HCT116 (cell line): ENCODE measurements at places on chromosomes 2 and 18. TPM values are rescaled to one million over a fixed set of nuclear protein-coding genes. Genes with fewer than 3 reads are reported as not detected.
A peak's percentile ranks its signal among the peaks of the same experiment; 100 is the strongest.

Gene UCN
- total RNA-seq: 8.0 TPM

Gene ATIC
- 173 TPM for total RNA-seq

Gene PARD6G
- total RNA-seq: 12.8 TPM

Gene CYRIA
- total RNA-seq: 0.44 TPM

DNA sequence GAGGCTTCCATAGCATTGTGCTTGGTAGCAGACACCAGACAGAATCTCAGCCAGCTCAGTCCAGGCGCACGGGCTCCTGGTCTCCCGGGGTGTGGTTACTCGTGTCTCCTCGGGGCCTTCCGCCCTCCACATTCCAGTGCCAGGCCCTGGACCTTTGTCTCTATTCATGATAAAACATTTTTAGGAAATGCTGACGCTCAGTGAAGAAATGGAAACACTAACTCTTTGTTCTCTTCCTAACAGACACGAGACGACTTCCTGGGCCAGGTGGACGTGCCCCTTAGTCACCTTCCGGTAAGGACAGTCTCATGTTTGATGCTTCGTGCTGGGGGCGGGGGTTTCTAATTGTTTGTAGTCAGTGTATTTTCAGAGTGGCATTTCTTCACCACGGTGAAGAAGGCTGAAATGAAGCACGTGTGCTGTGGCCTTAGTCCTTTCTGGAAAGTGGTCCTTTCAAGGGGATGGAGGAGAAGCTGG lies 271.8 kb downstream of the NEDD4L start:
- DNase-seq: peak; percentile 65
- H3K36me3 ChIP-seq: no peaks in the 10 kb centered on the region
- no peaks in the 10 kb centered on the region for H3K27me3 ChIP-seq
- H3K4me3 ChIP-seq: peak overlapping the region; percentile 0; the same call in 1 of the 2 replicates
- H3K27ac ChIP-seq: peak overlapping the region; percentile 63

DNA sequence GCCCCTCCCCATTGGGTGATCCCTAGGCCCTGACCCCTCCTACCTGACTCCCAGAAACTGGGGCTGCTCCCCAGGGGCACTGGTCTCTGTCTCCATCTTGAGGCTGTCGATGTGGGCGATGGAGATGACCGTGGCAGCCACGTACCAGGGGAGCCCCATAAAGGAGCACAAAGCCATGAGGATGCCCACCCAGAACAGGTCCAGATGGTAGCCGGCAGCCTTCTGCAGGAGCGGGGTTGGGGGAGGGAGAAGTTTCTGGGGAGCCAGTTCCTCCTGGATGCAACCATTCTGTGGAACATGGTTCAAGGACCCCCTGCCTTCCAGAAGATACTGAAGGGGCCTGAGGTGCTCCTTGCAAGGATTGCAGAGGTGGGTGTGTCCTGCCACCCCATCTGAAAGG lies 34.0 kb downstream of the MTHFD2 start:
- no peaks in the 10 kb centered on the region for H3K27me3 ChIP-seq
- no peaks in the 10 kb centered on the region for H3K36me3 ChIP-seq
- 0 out of 2 replicates have a peak, but pooled peaks cover 2% of the 10 kb centered on the region for H3K4me1 ChIP-seq
- no peak overlapping the region for H3K4me3 ChIP-seq
- DNase-seq: no peak
- no peak overlapping the region for H3K27ac ChIP-seq

DNA sequence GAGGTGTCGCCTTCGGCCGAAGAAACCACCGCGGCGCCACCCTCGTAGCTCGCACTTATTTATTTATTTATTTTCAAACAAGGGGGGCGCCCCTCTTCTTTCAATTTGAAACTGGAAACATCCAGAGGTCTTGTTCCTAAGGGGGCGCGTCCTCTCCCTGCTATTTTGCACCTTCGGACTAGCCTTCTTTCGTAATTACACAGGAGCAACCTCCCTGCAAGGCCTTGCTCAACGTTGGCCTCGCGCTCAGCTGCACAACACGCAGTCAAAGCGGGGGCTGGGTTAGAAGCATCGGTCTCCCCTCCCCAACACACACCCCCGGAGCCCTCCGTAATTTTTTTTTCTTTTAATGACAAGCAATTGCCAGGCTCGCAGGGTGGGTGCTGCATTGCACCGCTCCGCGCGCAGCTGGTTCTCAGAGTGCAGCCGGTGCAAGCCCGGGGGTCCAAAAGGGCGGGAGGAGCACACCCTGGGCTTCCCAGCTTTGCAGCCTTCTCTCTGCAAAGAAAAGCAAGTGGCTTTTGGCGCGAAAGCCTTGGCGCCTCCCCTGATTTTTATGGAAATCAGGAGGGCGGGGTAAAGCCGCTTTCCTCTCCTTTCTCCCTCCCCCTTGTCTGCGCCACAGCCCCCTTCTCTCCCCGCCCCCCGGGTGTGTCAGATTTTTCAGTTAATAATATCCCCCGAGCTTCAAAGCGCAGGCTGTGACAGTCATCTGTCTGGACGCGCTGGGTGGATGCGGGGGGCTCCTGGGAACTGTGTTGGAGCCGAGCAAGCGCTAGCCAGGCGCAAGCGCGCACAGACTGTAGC lies at the start of gene MYCN:
MYCN (plus strand) TSS at position 697 of the 807 bp plus-strand sequence. CDS start 1,515 bp downstream, outside the sequence.
- peak within 1 kb of the TSS; percentile 21 for H3K4me3 ChIP-seq
- H3K36me3 ChIP-seq: no peaks in the 10 kb centered on the region
- H3K27me3 ChIP-seq: peaks cover 13% of the 10 kb centered on the region; the same call in 1 of the 2 replicates
- no peak for DNase-seq
- no peaks in the 10 kb centered on the region; the same call in 1 of the 2 replicates for H3K4me1 ChIP-seq
- H3K27ac ChIP-seq: no peak within 1 kb of the TSS

DNA sequence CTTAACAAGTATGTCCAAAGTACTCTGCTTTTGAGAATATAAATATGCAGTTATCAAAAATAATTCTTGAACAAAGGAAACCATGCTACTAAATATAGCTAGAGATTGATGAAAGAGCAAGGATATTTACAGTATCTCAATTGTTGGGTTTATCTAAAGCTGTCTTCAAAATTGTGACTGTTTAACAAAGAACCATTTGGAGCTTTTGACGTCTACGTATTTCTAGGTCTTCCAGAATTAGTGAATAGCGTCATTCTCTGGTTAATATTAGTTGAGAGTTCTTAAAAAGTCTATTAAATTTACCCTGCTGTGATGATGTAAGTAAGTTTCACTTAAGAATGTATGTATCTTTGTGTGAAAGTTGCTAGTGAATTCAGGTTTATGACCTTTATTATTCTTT lies 223.1 kb upstream of the SIX3 start:
- H3K27ac ChIP-seq: no peak overlapping the region
- no peak for DNase-seq
- no peaks in the 10 kb centered on the region for H3K4me1 ChIP-seq

GRCh38 chr2:38551171-38551570 lies 51.6 kb downstream of the HNRNPLL start:
- DNase-seq: no peak
- no peaks in the 10 kb centered on the region for H3K27me3 ChIP-seq
- no peak overlapping the region for H3K27ac ChIP-seq
- H3K4me1 ChIP-seq: no peaks in the 10 kb centered on the region

- H3K4me1 ChIP-seq: no peaks in the 10 kb centered on the region
- no peaks in the 10 kb centered on the region for H3K27me3 ChIP-seq
- DNase-seq: no peak
- H3K4me3 ChIP-seq: no peak overlapping the region
- 0 out of 2 replicates have a peak, but pooled peaks cover 8% of the 10 kb centered on the region for H3K36me3 ChIP-seq
These were observed 31.0 kb downstream of the INO80D start for GRCh38 chr2:206054952-206055351.

GRCh38 chr2:18171191-18172139 lies 293.0 kb downstream of the KCNS3 start:
- H3K27ac ChIP-seq: no peak overlapping the region
- no peaks in the 10 kb centered on the region for H3K36me3 ChIP-seq
- no peak for DNase-seq
- no peaks in the 10 kb centered on the region for H3K4me1 ChIP-seq

- no peak overlapping the region for H3K27ac ChIP-seq
- no peak overlapping the region for H3K4me3 ChIP-seq
- H3K4me1 ChIP-seq: no peaks in the 10 kb centered on the region
- no peaks in the 10 kb centered on the region for H3K27me3 ChIP-seq
- H3K36me3 ChIP-seq: no peaks in the 10 kb centered on the region
- no peak for DNase-seq
These were observed 117.8 kb downstream of the NFATC1 start for GRCh38 chr18:79513381-79514081.

GRCh38 chr2:235901243-235901642 lies 266.9 kb downstream of the GBX2 start:
- H3K36me3 ChIP-seq: no peaks in the 10 kb centered on the region
- no peak overlapping the region for H3K27ac ChIP-seq
- no peak for DNase-seq
- no peaks in the 10 kb centered on the region for H3K4me1 ChIP-seq
- H3K27me3 ChIP-seq: no peaks in the 10 kb centered on the region

DNA sequence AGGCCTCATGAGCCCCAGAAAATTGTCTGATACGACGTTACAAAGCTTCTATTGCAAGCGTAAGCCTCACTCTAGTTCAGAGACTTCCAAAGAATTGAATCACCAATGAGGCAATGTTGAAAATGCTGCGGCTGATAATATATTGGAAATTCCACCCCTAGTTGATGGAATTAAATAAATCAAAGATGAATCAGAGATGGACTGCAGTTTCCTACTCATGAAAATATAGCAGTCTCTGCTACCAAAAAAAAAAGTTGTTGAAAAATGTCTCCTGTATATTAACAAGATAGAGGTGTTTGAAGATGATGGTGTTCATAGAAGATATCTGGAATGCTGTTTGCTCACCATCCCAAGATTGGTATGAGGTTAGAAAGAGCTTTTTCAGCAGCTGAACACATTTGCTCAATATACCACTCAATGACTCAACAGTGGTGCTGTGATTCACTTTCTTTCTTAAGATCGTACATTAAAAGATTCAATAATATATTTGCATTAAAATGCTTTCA lies 99.8 kb upstream of the ARHGAP28 start:
- no peak overlapping the region for H3K27ac ChIP-seq
- H3K36me3 ChIP-seq: no peaks in the 10 kb centered on the region
- H3K4me3 ChIP-seq: no peak overlapping the region
- DNase-seq: no peak
- no peaks in the 10 kb centered on the region for H3K27me3 ChIP-seq
- no peaks in the 10 kb centered on the region for H3K4me1 ChIP-seq

DNA sequence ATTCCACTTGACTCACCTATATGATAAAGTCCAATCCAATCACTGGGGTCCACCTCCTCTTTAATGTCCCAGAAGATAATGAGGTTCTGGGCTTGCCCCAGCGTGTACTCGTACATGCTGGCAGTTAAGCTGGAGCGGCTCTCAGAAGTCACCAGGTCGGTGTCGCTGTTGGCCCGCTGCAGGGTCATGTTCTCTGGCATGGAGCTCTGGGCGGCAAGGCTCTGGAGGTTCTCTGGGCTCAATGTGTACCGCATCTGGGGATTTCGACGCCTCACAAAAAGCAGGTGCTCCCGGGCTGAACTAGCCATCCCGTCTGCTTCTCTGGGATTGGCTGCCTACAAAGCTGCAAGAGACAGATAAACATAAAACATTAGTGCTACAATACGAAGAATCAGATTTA lies 206.4 kb upstream of the CCDC150 start:
- no peak for DNase-seq
- no peaks in the 10 kb centered on the region for H3K4me1 ChIP-seq
- no peaks in the 10 kb centered on the region for H3K36me3 ChIP-seq
- no peak overlapping the region for H3K27ac ChIP-seq
- no peaks in the 10 kb centered on the region for H3K27me3 ChIP-seq

- H3K4me1 ChIP-seq: no peaks in the 10 kb centered on the region
- H3K27me3 ChIP-seq: no peaks in the 10 kb centered on the region
- no peak overlapping the region for H3K27ac ChIP-seq
- no peak overlapping the region for H3K4me3 ChIP-seq
- no peak for DNase-seq
- no peaks in the 10 kb centered on the region for H3K36me3 ChIP-seq
These were observed 33.1 kb downstream of the KIF1A start for GRCh38 chr2:240786871-240787311.

- H3K27me3 ChIP-seq: peaks cover 3% of the 10 kb centered on the region; the same call in 1 of the 2 replicates
- no peak overlapping the region for H3K4me3 ChIP-seq
- peaks cover 9% of the 10 kb centered on the region for H3K4me1 ChIP-seq
- no peak overlapping the region for H3K27ac ChIP-seq
- DNase-seq: no peak
- no peaks in the 10 kb centered on the region for H3K36me3 ChIP-seq
These were observed 31.4 kb upstream of the IGFBP2 start for GRCh38 chr2:216601632-216602409.

DNA sequence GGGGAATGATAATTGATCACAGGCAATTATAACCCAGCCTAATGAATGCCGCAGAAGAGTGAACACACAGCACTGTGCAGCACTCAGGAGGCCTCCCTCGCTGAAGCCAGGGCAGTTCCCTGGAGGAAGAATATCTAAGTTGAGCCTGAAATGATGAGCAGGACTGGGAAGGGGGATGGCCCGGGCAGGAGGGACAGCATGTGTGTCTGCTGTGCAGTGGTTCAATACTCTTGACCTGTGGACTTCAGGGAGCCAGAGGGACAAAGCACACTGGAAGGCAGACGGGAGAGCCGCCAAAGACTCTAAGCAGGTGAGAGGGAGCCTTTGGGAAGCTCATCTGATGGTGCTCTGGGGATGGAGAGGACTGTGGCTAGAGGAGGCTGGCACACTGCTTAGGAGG lies 62.6 kb downstream of the ARHGEF4 start:
- no peak overlapping the region for H3K4me3 ChIP-seq
- peaks cover 1% of the 10 kb centered on the region; the same call in 1 of the 2 replicates for H3K4me1 ChIP-seq
- H3K27ac ChIP-seq: no peak overlapping the region
- no peak for DNase-seq
- H3K36me3 ChIP-seq: no peaks in the 10 kb centered on the region
- no peaks in the 10 kb centered on the region for H3K27me3 ChIP-seq

DNA sequence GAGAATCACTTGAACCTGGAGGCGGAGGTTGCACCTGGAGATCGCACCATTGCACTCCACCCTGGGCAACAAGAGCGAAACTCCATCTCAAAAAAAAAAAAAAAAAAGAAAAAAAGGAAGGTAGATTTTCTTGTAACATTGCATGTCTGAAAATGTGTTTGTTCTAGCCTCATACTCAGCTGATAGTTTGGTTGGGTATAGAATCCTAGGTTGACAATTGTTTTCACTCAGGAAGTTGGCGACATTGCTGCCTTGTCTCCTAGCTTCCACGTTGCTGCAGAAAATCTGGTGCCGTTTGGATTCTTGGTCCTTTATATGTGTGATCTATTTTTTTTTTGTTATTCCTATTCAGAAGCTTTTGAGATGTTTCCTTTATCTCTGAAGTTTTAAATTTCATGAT lies 4.7 kb downstream of the ING5 start:
- DNase-seq: no peak
- H3K4me3 ChIP-seq: no peak overlapping the region
- H3K27me3 ChIP-seq: no peaks in the 10 kb centered on the region
- H3K4me1 ChIP-seq: peaks cover 12% of the 10 kb centered on the region
- peaks cover 24% of the 10 kb centered on the region for H3K36me3 ChIP-seq

DNA sequence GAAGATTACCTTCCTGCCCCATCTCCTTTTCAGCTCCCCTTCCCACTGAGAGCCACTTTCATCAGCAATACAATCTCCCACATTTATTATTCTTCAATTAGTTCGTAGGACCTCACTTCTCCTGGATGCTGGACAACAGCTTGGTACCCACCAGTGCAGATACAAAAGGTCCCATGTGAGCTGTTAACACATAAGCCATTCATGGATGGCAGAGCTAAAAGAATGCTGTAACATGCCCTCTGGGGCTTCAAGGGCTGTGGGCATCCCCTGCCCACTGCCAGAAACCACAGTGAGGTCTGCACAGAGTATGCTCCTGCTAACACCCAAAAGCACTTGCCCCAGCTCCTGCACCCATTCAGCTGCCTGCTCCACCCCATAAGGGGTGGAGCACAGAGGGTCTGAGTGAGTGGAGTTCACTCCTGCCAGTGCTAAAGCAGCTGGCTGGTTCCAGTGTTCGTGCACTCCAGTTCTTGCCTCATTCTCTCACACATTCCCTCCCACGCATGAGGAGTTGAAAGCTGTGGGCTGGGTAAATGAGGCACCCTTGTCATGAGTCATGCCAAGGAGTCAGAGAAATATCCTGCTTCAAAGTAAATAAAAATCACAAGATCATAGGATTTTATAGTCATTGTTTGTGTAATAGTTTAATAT lies 305.9 kb upstream of the TMEFF2 start:
- no peak overlapping the region for H3K4me3 ChIP-seq
- DNase-seq: peak; percentile 66
- H3K27me3 ChIP-seq: no peaks in the 10 kb centered on the region
- peaks cover 7% of the 10 kb centered on the region for H3K4me1 ChIP-seq
